ENCODE measurements at places on chromosomes 11 and 22.
A peak's percentile ranks its signal among the peaks of the same experiment; 100 is the strongest.

- no peak for DNase-seq
These were observed 266.3 kb downstream of the BRD1 start for GRCh38 chr22:49561338-49561737.

GRCh38 chr11:8262552-8263108 lies 1.0 kb downstream of the LMO1 start:
- peak; percentile 8 for DNase-seq

GRCh38 chr22:27259433-27259832 lies 542.1 kb downstream of the MN1 start:
- no peak for DNase-seq

DNA sequence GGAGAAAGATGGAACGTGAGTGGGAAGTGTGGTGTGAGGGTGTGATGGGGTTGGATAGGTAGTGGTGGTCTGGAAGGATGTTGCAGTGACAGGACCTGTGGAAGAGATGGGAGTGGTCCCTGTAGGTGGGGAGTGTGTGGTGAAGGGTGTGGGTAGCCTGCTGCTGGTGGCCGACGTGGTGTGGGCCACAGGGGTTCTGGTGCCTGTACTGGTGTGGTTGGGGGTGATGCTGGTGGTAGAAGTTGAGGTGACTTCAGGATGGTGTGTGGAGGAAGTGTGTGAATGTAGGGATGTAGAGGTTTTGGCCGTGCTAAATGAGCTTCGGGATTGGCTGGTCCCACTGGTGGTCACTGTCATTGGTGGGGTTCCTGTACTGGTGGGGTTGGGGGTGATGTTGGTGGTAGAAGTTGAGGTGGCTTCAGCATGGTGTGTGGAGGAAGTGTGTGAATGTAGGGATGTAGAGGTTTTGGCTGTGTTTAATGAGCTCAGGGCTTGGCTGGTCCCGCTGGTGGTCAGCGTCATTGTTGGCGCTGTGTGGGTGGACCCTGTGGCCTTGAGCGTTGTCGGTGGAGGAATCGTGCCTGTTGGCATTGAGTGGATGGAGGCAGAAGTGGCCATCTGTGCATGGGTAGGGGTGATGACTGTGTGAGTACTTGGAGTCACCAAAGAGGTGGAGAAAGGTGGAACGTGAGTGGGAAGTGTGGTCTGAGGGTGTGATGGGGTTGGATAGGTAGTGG lies 19.1 kb downstream of the MUC6 start:
- DNase-seq, result no peak

GRCh38 chr22:37762389-37762836 lies 45.3 kb upstream of the GCAT start:
- DNase-seq, result no peak

- no peak for DNase-seq
These were observed 10.2 kb downstream of the SIRT3 start for GRCh38 chr11:225734-226453.

GRCh38 chr11:66280428-66280827 lies 2.5 kb downstream of the CNIH2 start:
- no peak for DNase-seq

DNA sequence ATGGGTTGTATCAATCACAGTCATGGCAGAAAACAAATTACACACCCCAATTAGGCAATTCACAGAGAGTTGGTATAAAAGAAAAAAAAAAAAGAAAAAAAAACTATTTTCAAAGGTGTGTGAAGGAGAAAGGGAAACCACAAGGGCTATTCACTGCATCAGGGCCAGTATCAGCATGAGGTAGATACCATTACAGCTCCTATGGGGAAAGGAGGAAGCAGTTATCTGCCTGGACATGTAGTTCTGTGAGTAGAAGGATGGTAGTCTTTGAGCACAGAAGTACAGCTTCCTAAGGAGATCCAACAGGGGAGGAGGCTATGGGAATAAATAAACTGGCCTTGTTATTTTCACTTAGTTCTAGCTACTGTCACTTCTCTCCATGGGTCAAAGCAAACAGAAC lies 746.1 kb downstream of the LUZP2 start:
- DNase-seq, result no peak

GRCh38 chr11:13338427-13339069 lies 61.0 kb downstream of the BMAL1 start:
- DNase-seq, result no peak
